ENCODE measurements at places on chromosomes 6 and 20.
A peak's percentile ranks its signal among the peaks of the same experiment; 100 is the strongest.

DNA sequence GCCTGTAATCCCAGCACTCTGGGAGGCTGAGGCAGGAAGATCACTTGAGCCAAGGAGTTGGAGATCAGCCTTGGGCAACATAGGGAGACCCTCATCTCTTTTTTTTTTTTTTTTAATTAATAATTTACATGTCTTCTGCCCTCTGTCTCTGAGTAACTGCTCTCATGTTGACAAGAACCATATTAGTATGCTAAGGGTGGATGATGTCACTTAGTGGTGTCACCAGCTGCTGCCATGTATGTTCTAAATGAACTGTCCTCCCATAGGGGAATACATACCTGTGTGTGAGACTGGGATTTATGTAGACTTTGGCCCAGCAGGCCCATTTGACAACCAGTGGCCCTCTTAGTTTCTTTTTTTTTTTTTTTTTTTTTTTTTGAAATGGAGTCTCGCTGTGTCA, 65.6 kb downstream of the SCAND1 start:
- DNase-seq, result no peak

GRCh38 chr20:47067776-47068175, 173.1 kb downstream of the EYA2 start:
- DNase-seq, result no peak

GRCh38 chr6:31356216-31356945, 598 bp downstream of the HLA-B start:
- no peak for DNase-seq

DNA sequence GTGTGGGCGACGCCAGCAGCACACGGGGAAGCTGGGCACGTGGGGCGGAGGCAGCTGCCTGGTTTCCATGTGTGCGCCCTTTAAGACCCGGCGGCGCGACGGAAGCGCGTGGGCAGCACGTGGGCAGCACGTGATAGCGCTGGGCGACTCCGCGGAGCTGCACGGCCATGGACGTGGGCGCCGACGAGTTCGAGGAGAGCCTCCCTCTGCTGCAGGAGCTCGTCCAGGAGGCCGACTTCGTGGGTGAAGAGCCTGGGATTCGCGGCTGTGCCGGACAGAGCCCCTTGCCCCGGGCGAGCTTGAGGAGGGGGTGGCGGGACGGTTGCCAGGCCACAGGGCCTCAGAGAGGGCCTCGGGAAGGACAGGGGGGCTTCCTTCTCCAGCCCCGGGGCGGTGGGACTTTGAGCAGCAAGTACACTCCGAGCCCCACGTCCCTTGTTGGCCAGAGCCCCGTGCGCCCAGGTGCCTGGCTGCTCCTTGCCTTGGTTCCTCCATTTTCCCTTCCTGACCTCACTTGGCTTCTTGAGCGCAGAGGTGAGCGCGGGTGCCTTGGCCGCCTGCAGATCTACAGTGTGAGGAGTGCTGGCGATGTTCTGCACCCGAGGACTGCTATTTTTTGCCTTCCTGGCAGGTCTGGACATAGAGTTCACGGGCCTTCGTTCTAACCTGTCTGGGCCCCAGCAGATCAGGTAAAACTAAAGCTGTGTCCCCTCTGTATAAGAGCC, at the start of gene PNLDC1:
Gene PNLDC1 (plus strand): TSS at position 136 of the 725 bp plus-strand sequence. CDS start 32 bp downstream, at position 168.
- no peak for DNase-seq

GRCh38 chr6:37525460-37526357, 26.0 kb upstream of the CCDC167 start:
- DNase-seq, result no peak

DNA sequence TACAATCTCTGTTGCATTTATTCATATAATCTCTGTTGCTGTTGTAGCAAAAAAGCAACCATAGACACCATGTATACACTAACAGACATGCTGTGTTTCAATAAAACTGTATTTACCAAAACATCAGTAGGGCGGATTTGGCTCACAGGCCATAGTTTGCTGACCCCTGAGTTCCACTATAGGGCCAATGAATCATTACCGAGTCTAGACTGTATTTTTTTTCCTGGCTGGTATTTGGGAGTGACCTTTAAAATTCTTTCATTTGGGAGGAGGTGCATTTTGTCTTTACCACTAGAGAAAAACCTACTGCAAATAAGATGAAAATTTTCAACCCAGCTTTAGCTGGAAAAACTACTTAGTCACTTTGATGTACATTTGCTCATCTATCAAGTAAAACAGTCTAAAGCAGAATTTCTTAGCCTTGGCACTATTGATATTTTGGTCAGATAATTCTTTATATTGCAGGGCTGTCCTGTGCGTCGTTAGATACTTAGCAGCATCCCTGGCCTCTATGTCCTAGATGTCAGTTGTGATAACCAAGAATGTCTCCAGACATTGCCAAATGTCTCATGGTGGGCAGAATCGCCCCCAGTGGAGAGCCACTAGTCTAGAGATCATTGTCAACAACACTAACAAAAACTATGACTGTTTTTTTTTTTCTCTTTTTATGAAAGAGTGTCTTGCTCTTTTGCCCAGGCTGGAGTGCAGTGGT, 39.5 kb downstream of the DCBLD1 start:
- no peak for DNase-seq

DNA sequence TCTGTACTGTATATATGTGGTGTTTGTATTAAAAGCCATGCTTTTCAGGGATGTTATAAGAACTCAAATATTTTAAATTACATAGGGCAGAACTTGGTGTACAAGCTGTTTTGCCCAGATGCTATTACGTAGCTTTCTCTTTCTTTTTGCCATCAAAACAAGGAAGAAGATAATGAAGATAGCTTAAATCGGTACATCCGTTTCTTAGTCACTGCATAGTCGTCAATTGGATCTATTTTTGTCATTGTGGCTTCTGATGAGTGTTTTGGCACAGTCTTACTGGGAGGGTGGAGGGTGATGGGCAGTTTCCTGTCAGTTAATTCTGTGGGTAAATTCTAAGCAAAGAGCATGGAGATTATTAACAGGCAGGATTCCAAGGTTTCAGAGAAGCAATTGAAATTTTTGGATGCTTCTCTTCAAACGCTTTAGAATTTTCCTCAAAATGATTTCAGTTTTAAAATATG, 649.1 kb upstream of the GJE1 start:
- peak; percentile 22 for DNase-seq

GRCh38 chr6:31309641-31310040, 37.7 kb upstream of the HLA-C start:
- no peak for DNase-seq

DNA sequence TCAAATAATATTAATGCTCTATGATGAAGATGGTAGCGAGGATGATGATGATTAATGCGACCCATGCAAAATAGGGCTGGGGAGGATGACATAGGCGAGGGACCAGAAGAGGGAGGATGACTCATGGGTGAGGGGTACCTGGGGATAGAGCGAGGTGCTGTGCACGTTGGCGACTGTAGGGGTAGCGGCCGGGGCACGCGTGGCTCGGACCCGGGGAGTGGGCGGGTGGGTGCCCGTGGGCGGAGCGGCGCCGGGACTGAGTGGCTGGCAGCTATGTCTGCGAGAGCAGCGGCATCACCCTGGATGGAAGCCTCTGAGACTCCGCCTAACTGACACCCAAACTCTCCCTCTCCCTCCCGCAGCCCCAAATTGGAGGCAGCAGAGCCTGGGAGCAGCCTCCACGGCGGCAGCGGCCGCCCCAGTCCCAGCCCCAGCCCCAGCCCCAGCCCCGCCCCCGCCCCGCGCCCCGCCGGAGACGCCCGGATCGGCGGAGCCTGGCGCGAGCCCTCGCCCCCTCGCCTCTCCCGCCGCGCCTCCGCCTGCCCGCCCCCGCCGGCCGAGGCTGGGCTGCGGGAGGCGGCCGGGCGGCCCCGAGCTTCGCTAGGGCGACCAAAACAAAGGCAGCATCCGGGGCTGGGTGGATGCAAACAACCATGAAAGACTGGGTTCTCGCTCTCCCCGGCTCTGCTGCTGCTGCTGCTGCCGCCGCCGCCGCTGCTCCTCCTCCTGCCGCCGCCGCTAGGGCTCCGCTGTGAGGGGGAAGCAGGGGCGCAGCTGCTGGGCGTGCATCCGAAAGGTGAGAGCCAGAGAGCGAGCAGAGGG, at the start of gene RIMS1:
Gene RIMS1 (plus strand): TSS at position 367 of the 822 bp plus-strand sequence. CDS start 474 bp downstream, outside the sequence.
- no peak for DNase-seq

GRCh38 chr20:25372584-25373336, 17.9 kb downstream of the ABHD12 start:
- no peak for DNase-seq

- DNase-seq, result no peak
Measured at GRCh38 chr6:31498748-31499147, 803 bp downstream of the MICB start.

GRCh38 chr20:50918403-50918802, 12.8 kb downstream of the ADNP start:
- no peak for DNase-seq

- no peak for DNase-seq
Measured at GRCh38 chr20:6769903-6770785, 2.7 kb downstream of the BMP2 start.

DNA sequence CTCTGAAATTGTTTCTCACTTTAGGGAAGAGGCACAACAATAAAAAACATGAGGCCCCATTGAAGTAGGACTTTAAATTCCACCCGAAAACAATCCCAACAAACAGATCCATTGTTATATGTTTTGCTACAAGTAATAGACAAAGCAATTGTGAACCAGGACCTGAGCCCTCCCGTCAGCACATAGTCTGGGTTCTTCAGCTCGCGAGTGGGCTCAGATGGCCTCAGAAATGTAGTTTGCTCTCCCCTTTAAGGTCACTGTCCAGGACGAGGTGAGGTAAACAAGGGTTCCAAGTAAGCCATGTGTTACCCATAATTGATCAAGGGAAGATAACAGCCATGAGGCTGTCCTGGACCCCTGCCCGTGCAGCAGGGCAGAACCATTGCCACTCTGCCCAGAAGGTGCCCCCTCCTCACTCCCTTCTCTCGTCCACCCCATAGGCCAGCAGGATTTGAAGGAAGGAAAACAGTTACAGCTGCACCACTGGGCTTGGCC, 160.1 kb upstream of the QKI start:
- DNase-seq, result no peak

GRCh38 chr6:26224940-26225847, 138.0 kb downstream of the HFE start:
- DNase-seq, result no peak

GRCh38 chr6:90872981-90873380, 286.1 kb upstream of the MAP3K7 start:
- DNase-seq, result no peak

GRCh38 chr6:138856654-138857053, 60.8 kb downstream of the ECT2L start:
- no peak for DNase-seq

GRCh38 chr6:74447013-74447412, 751.0 kb downstream of the CD109 start:
- DNase-seq, result no peak

GRCh38 chr6:34148631-34149451, 3.0 kb upstream of the GRM4 start:
- DNase-seq, result no peak

DNA sequence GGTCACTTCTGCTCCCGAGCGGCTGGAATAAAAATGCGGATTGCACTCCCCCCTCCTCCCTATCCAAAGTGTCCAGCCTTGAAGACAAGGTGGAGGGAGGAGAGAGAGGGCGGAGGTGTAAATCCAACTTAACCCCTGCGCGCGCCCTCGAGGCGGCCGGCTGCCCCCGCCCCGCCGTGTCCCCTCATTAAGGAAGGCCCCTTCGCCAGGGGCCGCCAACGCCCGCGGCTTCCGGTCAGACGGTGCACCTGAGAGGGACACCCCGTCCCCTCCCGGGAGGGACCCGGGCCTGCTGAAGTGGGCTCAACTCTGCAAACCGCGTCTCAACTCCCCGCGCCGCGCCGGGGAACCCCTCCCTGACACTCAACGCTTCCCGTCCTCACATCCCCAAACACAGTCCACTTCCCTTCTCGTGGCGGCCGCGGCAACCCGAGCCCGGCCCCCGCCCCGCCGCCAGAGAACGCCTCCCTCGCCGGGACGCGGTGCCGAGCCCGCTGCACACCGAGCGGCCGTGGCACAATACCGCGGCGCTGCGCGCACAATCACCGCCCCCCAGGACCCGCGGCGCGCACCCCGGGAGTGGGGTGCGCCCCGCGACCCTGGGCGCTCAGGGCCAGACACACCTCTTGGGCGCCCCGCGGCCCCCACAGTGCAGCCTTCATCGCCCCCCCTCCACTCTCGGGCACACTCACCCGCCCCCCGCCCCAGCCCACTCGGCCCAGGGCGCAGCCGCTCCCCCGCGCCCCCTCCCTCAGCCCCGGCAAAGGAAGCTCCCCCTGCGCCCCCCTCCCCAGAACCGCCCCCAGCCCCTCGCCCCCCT, 102.5 kb downstream of the NOL4L start:
- no peak for DNase-seq

- no peak for DNase-seq
Measured at GRCh38 chr6:160949531-160949930, 42.0 kb upstream of the MAP3K4 start.

- no peak for DNase-seq
Measured at GRCh38 chr6:143397227-143398222, 53.0 kb downstream of the ADAT2 start.

GRCh38 chr20:58553841-58554240, 38.6 kb upstream of the APCDD1L start:
- DNase-seq, result no peak

GRCh38 chr20:61874421-61875068, 191.1 kb downstream of the TAF4 start:
- DNase-seq, result no peak

DNA sequence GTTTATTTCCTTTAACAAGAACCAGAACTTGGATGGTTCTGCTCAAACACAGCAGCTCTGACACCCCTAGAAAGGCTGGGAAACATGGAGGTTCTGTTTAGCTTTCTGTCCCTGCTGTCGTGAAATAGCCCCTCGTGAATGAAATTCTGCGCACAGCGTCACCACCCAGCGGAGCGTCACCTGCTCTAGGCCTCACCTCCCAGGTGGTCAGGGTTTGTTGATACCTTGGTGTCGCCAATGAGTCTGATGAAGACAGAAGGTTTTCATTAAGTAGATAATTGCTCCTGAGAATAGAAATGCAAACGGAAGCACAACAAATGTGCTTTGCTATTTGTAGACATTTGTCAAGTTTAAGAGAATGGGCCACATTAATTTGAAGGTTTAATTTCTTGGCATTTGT, 135.1 kb downstream of the EDN3 start:
- no peak for DNase-seq

- DNase-seq, result no peak
Measured at GRCh38 chr6:43900560-43900915, 130.5 kb downstream of the VEGFA start.

GRCh38 chr6:124928851-124929250, 33.4 kb upstream of the RNF217 start:
- no peak for DNase-seq

DNA sequence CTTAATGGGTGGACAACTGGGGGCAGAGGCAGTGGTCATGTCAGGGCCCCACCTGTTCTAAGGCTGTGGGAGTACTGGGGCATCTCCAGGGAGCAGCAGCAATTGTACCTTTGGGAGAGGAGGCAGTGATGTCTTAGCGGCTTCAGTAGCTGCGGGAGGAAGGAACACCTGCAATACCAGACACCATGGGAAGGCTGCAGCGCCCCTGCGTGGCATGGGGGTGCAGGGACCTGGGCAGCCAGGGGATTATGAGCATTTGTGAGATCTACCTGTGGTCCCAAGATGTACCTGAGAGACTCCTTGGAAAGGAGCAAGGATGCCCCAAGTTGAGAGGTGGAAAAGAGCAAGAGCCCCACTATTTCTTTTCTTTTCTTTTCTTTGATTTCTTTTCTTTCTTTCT, 112.1 kb upstream of the GPR6 start:
- no peak for DNase-seq

All from stimulated activated CD4-positive, alpha-beta T cell treated with anti-CD3 and anti-CD28 coated beads, TNF-alpha, amount 100 ng/mL, for 48 hours (primary cell).